Stimulated activated CD8-positive, alpha-beta memory T cell treated with anti-CD3 and anti-CD28 coated beads, Interleukin-4, amount 100 ng/mL, for 24 hours (primary cell): ENCODE measurements at places on chromosomes 2 and 18.
A peak's percentile ranks its signal among the peaks of the same experiment; 100 is the strongest.

- no peak for DNase-seq
Observed at GRCh38 chr2:43419243-43419642, 176.6 kb downstream of the THADA start.

- no peak for DNase-seq
Observed at GRCh38 chr2:60351802-60352201, 201.7 kb downstream of the BCL11A start.

- DNase-seq, result no peak
Observed at GRCh38 chr2:207505728-207506127, 24.0 kb upstream of the CREB1 start.

DNA sequence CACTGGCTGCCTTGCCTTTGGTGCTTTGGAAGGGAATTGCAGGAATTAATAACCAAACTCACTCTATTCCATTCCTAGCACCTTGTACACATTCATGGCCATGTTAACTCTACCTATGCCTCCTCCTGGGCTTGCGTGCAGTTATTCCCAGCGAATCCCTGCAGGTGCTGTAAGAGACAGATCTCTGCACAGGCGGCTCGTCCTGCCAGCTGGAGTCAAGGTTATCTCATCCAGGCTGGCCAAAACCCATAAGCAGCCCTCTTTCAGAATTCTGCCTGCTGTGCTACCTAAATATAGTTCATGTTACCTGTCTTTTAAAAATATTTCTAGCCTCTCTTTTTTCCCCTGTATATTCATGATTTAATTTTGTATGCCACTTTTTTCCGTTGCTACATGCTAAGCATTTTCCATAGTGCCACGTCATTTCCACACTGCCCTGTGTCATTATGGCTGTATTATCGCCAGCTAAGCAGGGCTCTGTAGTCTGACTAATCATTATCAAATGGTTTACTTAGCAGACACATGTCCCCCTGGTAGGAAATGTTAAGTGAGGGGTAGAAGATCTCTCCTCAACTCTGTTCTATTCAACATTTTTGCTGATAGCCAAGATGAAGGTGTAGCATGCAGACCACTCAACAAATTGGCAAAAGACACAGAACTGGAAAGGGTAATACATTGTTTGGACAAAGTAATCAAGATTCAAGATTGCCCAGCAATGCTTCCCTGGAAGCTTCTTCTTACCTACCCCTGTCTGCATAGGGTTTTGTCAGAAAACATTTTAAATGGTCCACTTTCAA, 79.7 kb upstream of the TAF1B start:
- DNase-seq, result no peak

- no peak for DNase-seq
Observed at GRCh38 chr2:201827621-201828020, 21.3 kb downstream of the CDK15 start.

DNA sequence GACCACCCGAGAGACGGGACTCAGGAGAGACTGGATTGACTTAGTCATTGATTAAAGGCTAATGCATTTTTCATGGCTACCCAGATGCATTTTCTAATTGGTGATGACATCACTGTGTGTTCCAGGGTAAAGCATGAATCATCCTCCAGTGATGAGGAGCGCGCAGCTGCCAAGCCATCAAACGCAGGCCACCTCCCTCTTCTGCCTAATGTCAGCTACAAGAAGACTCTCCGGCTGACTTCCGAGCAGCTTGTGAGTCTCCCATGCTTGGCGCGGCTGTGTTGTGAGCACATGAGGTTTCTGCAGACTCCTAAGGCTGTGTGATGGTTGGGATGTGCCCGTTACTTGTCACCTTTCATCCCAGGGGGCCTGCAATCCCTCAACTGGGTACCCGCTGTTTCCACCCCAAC, 56.4 kb downstream of the LPIN1 start:
- no peak for DNase-seq

- no peak for DNase-seq
Observed at GRCh38 chr18:54942144-54942543, 17.1 kb downstream of the CCDC68 start.

GRCh38 chr2:222535477-222535876, 111.1 kb downstream of the SGPP2 start:
- no peak for DNase-seq

- DNase-seq, result peak; percentile 11
Observed at GRCh38 chr2:207474863-207475485, 54.8 kb upstream of the CREB1 start.

GRCh38 chr2:12776521-12776961, 59.8 kb downstream of the TRIB2 start:
- DNase-seq, result no peak

- no peak for DNase-seq
Observed at GRCh38 chr2:131038258-131039100, 54.8 kb downstream of the FAM168B start.

- DNase-seq, result no peak
Observed at GRCh38 chr2:227308784-227309183, 16.3 kb upstream of the MFF start.

GRCh38 chr2:164847981-164848741, 6.5 kb upstream of the COBLL1 start:
- no peak for DNase-seq

- no peak for DNase-seq
Observed at GRCh38 chr18:57002627-57003026, 144.3 kb upstream of the BOD1L2 start.

DNA sequence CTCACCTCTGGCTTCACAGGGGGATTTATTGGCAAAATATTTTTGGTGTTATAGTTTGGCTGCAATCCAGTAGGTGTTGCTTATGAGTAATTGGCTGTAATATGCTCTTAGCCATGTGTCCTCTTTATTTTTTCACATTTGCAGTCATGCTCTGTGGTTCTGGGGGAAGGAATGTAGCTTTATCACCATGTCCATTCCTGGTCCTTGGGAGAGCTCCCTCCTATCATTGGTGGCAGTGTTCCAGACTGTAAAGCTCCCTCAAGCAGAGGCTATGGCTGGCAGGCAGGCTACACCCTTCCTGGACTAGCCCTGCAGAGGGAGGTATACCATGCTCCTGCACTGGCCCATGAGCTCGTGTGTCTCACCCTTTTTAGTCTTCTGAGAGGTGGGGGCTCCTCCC, 120.0 kb upstream of the FSIP2 start:
- no peak for DNase-seq

DNA sequence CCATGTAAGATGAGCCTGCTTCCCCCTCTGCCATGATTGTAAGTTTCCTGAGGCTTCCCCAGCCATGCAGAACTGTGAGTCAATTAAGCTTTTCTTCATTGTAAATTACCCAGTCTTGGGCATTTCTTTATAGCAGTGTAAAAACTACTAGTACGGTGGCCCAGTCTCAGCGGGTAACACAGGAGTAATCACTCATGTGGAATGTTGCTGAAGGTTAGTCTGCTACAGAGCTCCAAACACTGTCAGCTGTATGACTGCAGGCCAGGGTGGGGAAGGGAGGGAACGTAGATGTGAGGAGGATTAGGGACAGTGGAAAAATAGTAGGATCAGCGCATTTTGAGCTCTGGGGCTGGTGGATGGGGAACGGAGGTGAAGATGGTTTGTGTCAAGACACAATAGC, 711.2 kb upstream of the SOX11 start:
- DNase-seq, result no peak

- no peak for DNase-seq
Observed at GRCh38 chr2:147051814-147052213, 793.0 kb upstream of the ACVR2A start.
